ENCODE measurements at places on chromosomes 4 and X.

DNA sequence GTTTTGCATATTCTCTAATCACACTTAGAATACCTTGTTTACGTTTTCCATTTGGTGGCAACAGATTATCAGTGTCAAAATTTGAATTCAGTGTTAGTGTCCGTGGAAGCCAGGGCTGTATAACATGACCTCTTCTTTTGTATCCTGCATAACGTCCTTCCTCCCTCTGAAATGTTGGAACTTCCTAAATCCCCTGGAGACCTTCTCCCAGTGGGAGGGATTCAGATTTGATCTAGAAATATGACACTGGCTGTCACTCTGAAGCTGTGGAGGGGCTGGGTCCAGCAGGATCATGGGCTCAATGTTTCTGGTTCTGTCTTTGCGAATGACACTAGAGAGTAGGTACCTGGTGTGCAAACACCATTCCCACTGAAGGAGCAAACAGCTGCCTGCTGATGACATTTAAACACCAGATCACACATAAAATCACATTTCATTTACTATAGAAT, 850 bp upstream of the CXCL3 start:
- no peak for DNase-seq

- no peak for DNase-seq
These were observed 81.7 kb upstream of the GIMD1 start for GRCh38 chr4:106450249-106450648.

GRCh38 chr4:61628282-61628681, 428.2 kb downstream of the ADGRL3 start:
- DNase-seq = no peak

DNA sequence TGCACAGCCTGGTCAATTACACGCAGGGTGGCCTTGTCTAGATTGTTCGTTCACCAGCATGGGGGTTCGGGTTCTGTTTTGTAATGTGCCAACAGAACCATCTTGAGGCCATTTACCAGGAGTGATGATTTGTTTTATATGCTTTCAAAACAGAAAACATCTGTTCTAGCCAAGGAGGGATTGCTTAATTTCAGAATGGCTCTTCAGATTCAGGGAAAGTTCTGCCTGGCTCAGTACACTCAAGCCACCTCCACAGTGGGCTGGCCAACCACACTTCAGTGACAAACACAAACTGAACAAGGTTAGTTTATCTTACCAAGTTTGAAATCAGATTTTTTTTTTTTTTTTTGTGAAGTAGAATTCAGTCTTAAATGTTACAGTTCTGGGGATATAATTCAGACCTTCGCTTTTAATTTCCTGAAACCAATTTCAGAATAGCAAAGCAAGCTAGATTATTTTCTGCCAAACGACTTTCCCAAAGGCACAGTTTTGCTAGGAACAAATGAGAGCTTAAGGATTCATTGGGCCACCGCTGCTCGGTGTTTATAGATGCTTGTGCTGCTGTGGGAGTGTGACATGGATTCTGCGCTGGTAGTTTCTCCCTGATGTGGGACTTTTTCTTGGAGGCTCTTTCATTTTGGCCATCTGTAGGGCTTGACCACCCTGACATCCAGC, 23.4 kb downstream of the SMS start:
- no peak for DNase-seq

- no peak for DNase-seq
These were observed 167.1 kb downstream of the NSUN7 start for GRCh38 chr4:40916880-40917279.

DNA sequence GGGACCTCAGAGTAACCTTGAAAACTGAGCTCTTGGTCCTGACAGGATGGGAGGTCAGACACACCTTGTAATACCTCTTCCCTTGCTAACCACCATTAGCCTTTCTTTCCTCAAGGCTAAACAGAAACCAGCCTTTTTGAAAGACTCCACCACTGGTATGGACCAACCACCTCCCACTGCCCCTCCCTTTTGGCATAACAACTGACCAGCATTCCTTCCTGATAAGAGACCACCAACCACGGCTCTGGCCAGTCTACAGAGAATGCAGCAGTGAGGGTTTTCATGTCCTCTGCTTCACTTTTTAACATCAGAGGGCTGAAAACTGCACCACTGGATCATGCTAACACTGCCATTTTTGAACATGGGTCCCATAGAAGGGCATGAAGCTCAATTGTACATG, 100.2 kb upstream of the MID1IP1 start:
- DNase-seq = no peak

GRCh38 chr4:128416921-128417320, 129.3 kb upstream of the PGRMC2 start:
- no peak for DNase-seq

DNA sequence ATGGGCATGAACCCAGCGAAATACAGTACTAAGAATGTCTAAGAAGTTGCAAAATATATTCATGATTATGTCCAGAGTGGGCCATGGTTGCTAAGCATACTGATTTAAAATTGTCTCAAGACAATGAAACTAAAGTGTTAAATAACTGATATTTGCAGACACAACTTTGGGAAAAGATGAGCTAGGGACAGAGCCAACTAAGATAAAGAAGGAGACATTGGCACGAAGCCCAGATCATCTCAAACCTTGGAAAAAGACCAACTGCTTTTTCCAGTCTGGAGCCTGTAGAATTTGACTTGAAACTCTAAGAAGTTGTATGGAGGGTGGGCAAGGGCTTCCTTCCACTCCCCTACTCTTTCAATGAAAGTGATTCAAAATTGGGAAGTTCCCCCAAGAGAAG, 108.5 kb upstream of the GLRA2 start:
- DNase-seq = no peak

DNA sequence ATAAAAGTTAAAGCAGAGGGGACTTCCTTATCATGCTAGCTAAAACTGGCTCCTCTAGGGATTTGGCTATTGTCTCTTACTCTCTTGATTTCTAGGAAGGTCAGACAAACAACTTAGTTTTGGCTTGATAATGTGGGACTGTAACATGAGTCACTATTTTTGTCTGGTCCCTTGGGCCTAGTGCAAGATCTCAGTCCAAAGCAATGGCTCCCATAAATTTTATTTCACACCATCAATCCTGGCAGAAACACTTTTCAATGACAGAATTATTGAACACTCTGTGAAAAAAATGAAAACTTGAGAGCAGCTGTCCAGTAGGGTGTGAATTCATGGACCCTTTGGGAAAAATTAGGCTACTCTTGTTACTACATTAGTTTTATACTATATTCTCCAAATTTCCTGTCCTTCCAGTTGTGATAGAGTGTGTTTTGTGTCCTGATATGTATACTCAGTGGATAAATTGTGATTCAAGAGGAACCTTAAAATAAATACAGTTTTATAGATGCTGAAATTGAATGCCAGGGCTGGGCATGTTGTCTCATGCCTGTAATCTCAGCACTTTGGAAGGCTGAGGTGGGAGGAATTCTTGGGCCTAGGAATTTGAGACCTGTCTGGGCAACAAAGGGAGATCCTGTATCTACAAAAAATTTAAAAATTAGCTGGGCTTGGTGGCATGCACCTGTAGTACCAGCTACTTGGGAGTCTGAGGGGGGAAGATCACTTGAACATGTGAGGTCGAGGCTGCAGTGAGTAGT, 10.8 kb upstream of the SNCA start:
- DNase-seq = no peak

DNA sequence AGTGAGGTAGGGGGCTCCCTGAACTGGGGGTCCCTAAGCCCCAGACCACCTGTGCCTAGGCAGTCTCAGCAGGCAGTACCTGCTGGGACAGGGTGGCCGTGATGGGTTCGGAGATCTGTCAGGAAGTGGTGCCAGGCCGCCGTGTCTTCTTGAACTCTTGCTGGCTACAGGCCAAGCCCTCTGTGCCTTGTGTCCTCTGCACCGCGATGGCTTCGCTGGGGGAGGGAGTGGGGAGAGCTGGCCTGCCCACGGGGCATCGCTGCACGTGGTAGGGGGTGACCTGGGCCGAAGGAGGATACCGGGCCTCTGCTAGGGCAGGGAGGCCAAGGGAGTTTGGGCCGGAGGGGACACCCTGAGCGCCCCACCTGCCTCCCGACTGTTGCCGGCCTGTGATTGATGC, 96.7 kb upstream of the NKX1-1 start:
- DNase-seq = no peak

- no peak for DNase-seq
These were observed 1.1 kb upstream of the CHIC2 start for GRCh38 chr4:54065282-54066087.

- no peak for DNase-seq
These were observed 107.8 kb upstream of the MCF2 start for GRCh38 chrX:139815771-139816170.

DNA sequence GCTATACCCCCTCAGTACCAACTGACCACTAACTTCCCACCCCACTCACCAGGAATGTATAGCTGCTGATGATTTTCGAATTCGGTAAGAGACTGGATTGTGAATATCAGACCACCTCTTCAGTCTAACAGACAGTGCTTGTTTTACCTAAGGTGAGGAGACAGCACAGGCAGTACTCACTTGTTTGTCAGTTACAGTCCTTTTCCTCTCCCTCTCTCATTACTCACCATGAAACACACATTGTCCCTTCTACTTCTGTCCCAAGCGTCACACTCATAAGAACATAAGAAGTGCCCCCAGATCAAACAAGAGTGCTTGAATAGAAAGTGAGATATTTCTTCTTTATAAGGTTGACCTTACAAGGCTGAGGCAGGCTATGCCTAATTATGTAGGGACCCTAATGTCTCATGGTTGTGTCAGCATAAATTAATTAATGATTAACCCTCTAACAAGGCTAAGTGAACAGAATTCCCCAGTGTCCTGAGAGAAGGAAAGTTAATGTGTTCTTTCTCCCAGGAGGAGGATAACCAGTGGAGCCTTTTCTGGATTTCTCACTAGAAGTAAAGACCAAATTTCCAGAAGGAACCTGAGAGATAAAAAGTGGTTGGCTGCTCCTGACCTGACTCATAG, 32.2 kb downstream of the ZCCHC12 start:
- DNase-seq = no peak

- DNase-seq = no peak
These were observed 172.7 kb downstream of the GPM6A start for GRCh38 chr4:175639346-175639745.

DNA sequence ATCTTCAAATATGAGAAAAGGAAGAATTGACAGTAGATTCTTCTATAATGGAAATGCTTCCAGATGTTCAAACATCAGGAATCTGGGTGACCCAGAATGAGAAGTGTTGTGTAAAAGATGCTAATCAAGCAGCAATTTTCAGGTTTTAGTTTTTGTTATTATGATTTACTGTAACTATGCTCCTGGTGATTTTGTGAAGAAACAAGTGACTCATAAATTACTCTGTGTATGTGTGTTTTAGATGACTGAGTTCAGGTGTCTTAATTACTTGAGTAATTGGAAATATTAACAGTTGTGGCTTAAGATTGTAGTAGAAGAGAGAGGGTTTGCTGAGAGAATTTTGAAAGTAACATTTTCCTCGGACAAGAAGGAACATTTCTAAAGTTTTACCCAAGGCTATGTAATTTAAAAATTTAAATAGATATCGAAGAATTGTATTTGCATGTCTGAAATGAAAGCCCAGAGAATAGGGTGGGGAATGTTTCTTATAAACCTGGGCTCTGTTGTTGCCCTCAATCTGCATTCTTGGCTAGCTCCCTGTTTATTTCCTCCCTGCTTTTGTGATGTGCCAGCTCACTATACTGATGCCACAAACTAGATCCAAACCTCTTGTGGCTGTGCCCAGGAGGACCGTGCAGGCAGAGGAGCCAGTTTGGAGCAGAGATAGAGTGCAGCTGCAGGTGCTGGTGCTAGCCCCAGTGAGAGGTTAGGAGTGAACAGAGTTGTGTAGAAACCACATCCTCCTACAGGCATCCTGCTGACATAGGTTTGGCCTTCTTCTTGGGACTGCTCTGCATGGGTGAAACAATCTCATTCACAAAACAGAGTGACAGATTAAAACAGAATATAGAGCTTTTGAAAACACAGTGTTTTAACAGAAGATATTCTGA, 25.4 kb upstream of the TNIP3 start:
- no peak for DNase-seq

GRCh38 chr4:3851881-3852280, 85.7 kb downstream of the ADRA2C start:
- DNase-seq = no peak

GRCh38 chrX:97844943-97845342, 961.2 kb downstream of the RPA4 start:
- DNase-seq = no peak

GRCh38 chr4:80387390-80388283, 52.1 kb downstream of the CFAP299 start:
- no peak for DNase-seq

DNA sequence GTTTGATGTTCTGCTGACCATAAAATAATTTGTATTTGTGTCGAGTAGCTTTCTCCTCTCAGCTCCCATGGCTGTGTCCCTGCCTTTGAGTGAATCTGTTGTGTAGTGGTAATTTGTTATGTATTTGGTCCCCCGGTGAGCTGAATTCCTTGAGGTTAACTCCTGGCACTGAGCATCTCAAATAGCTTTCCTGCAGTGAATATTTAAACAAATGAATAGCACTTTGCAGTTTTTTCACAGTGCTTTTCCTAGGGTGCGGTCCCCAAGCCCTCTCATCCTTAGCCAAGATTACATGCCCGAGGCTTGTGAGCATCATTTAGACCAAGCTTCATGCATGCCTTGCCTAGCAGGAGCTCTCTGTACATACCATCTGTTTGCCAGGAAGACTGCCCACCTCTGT, 74.2 kb downstream of the CLDN34 start:
- DNase-seq = no peak

DNA sequence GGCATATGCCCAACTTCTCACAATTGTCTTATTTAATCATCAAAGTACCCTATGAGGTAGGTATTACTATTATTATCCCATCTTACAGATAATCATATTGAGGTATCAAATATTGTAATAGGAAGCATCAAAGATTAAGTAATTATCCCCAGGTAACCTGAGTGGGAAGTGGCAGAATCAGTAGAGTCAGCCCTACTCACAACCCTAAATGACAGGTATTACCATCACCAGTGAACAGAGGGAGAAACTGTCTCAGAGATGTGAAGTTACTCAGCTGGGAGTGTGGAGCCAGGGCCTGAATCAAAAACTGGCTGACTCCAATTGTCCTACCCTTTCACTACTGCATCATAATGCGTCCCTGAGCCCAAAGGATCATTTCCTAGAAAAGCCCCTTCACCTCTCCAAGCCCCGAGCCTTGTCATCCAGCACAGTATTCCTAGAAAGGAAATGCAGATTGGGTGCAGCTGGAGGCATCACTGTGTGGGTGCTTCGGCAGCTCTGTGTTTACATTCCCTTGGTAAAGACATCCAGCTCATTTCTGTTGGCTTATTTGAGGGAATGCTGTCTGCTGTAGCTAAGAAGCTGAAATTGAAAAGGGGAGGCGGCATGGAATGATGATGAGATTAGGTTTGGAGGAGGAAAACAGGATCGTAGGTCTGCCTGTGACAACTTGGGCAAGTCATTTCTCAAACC, 72.8 kb downstream of the DHX15 start:
- no peak for DNase-seq

DNA sequence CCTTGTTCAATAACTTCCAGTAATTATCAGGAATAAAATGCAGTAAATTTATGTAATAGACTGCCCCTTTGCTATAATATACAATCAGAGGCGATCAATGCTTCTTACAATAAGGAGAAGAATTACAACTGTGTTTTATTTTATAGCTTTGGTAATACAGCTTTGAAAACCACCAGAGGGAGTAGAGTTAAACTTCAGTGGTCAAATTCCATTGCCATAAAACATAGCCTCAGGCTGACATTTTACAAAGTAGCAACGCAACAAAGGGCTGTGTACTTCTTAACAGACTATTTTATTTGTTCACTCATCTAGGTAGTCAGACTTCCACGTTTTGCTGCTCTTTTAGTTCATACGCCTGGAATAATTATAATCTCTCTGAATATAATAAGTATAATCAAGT, 58.5 kb downstream of the TEX13C start:
- no peak for DNase-seq

GRCh38 chr4:115424852-115425251, 311.4 kb upstream of the NDST4 start:
- no peak for DNase-seq

- no peak for DNase-seq
These were observed 99.3 kb upstream of the EGFL6 start for GRCh38 chrX:13469963-13470684.
